ENCODE measurements at places on chromosomes 1 and 21.

- DNase-seq, result no peak
These were observed 7.8 kb upstream of the PHLDA3 start for GRCh38 chr1:201476670-201477344.

GRCh38 chr1:6163191-6163972 is 16.7 kb downstream of the CHD5 start:
- DNase-seq, result no peak

- no peak for DNase-seq
These were observed 6.0 kb upstream of the CAPN2 start for GRCh38 chr1:223706077-223706973.

DNA sequence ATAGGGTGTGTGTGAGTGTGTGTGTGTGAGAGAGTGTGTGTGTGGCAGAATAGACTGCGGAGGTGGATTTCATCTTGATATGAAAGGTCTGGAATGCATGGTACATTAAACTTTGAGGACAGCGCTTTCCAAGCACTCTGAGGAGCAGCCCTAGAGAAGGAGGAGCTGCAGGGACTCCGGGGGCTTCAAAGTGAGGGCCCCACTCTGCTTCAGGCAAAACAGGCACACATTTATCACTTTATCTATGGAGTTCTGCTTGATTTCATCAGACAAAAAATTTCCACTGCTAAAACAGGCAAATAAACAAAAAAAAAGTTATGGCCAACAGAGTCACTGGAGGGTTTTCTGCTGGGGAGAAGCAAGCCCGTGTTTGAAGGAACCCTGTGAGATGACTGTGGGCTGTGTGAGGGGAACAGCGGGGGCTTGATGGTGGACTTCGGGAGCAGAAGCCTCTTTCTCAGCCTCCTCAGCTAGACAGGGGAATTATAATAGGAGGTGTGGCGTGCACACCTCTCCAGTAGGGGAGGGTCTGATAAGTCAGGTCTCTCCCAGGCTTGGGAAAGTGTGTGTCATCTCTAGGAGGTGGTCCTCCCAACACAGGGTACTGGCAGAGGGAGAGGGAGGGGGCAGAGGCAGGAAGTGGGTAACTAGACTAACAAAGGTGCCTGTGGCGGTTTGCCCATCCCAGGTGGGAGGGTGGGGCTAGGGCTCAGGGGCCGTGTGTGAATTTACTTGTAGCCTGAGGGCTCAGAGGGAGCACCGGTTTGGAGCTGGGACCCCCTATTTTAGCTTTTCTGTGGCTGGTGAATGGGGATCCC is 18.3 kb upstream of the HDAC1 start:
- peak; percentile 74 for DNase-seq

DNA sequence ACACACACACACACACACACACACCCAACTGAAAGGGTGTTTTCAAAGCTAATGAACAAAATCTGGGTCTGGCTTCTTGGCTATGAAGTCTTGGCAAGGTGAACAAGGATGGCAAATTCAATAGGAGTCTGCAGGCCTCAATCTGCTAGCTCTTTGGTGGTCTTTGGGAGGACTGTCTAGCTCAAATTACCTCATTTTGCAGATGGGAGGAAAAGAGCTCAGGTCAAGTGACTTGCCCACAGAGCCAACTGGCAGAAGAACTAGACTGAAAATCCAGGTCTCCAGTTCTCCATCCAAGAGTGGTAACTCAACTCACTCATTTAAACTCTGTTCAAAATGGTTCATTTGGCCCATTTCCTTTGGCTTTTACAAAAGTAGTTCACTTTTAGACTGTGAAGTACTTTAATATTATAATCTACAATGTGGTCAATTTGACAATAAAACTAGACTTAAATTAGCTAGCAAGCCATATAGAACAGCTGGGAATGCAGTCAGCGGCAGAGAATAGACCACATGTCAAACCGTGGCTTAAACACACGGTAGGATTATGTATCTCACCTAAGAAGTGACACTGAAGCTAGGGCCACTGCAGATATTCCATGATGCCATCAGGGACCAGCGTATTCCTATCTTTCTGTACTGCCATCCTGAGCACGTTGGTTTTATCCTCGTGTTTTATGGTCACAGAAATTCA is 112.9 kb downstream of the APP start:
- DNase-seq, result no peak

DNA sequence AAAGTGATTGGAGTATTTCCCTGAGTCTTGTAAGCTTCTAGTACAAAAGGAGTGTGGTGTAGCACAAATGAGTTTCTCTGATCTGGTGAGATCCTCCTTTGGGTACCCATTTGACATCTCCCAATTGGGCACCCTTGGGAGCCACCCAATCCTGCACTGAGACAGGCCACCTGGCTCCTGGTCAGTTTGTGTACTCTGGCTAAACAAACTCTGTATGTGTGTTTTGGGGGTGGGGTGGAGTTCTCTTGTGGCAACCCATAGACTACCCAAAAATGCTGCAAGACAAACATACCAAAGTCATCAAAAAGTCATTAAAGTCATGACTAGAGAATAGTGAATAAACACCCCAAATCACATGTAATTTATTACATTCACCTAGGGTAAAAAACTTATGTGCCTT is 8.4 kb upstream of the HIVEP3 start:
- no peak for DNase-seq

DNA sequence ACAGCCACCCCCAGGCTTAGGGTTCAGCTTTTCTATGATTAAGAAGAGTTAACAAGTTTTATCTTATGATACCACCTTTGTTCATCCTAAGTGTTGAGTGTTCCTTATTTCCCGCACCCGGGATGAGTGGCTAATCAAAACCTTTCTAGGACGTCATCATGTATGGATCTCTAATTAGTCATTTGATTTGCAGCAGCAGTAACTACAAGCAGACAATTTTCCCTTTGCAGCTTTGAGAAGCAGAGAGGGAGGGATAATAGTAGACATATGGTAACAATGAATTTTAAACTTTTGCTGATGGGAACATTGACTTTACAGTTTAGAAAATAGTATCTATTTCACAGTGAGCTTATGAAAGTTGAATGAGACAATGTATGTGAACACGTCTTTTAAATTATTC is 30.8 kb upstream of the SLC35F3 start:
- no peak for DNase-seq

- no peak for DNase-seq
These were observed 216.2 kb downstream of the PLPP3 start for GRCh38 chr1:56363007-56363770.

GRCh38 chr1:56099766-56100265 is 479.5 kb downstream of the PLPP3 start:
- no peak for DNase-seq

DNA sequence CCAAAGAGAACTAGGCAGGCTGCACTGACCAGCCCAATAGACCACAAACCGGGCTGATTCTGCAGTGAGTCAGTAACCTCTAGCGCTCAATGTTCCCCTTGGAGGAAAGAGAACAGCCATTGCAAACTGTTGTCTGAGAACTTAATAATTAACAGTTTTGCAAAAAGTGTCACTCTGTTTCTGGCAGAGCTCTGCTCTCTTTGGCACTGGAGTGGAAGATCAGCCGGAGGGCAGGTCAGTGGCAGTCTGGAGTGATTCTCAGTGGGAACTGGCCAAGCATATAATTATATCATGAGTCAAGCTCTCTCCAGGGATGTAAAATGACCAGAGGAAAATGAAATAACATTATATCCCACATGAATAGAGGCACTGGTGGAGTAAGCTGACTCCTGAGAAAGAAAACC is 238.3 kb downstream of the HLX start:
- no peak for DNase-seq

DNA sequence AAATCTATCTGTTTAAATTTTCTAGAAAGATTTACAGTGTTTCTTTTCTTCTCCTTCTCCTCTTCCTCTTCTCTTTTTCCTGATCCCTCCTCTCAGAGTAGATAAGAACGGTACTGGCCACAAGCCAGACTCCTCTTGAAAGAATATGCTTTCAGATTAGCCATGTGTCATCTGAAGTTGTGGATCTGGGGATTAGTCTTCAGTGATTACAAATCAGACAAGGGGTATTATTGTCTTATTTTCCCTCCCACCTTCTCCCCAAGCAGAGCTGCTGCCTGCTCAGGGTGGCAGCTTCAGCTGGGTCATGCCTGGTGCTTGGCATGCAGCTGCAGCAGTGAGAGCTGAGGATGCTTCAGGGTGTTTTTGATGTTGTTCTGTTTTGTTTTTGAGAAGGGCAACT is 42.7 kb downstream of the SGIP1 start:
- DNase-seq, result no peak

DNA sequence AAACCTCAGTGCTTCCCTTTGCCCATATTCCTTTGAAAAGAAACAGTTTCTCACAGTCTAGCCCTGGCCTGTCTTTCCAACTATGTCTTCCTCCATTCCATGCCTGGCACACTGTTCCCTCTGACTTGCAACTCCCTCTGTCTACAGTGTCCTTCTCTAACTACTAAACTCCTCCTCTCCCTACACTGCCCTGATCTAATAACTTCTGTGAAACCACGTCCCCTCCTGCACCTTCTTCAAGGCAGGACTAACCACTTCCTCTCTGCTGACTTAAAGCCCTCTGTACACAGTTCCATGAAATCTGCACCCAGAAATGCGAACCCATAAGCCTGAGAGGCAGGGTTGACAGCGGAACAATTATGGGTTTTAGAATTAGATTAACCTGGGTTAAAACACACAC is 62.2 kb upstream of the ATP1B1 start:
- no peak for DNase-seq

- no peak for DNase-seq
These were observed 213.0 kb downstream of the KCTD3 start for GRCh38 chr1:215780139-215780538.

GRCh38 chr1:12477936-12478611 is 139.9 kb downstream of the DHRS3 start:
- no peak for DNase-seq

DNA sequence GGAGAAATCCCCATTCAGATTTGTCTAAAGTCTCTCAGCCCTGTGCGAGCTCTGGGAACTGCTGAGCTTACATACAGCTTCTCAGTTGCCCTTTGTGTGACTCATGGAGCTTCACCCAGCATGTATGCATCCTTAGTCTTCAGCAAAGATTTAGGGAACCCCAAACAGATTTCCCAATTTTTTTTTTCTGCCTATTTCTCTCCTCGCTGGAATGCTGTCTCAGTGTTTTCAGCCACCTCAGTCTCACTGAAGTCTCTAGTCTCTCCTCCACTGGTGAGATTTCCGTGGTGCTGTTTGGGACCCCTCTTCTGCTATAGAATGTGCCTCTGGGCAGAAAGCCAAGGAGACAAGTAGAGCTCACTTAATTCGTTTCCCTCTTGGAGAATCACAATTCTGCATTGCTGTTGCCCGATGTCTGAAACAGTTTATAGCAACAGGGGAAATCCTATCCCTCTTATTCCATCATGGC is 28.1 kb upstream of the TXLNA start:
- DNase-seq, result no peak

DNA sequence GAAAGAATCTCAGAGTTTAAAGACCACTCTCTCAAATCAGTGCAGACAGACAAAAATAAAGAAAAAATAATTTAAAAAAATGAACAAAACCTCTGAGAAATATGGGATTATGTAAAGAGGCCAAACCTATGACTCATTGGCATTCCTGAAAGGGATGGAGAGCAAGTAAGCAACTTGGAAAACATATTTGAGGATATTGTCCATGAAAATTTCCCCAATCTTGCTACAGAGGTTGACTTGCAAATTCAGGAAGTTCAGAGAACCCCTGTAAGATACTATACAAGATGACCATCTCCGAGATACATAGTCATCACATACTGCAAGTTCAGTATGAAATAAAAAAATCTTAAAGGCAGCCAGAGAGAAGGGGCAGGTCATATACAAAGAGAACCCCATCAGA is 43.7 kb upstream of the IVNS1ABP start:
- DNase-seq, result no peak

DNA sequence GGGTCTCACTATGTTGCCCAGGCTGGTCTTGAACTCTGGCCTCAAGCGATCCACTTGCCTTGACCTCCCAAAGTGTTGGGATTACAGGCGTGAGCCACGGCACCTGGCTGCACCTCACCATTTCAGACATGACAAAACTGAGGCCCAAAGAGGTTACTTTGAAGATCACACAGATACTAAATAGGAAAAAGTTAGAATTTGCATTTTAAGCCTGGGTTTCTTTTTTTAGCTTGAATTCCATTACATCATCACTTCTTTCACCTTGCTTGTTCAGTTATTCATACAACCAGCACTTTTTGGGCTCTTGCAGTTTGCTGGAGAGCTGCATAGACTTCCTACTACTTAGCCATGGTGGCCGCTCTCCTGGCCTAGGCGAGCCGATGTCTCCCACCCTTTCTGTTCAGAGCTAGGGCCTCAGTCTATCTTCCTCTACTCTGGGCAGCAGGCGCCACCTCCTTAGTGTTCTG is 16.3 kb upstream of the CD2 start:
- no peak for DNase-seq

- no peak for DNase-seq
These were observed 207.1 kb upstream of the ZC3H12A start for GRCh38 chr1:37267111-37267835.

DNA sequence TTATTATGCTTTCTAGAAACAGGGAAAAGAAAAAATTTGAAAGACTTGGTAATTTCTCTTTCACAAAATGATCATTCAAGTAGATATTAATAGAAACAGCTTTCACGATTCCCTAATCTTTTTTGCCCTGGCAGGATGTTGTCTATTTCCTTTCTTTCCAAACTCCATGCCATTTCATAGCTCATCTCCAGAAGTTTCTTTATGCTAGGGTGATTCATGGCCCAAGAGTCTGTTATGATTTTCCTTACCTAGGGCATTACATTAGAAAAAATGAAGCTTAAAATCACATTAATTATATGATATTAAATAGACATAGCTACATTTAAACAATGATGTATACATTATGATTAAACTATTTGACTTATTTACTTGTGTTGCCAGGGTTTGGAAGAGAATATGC is 762.1 kb downstream of the LTN1 start:
- DNase-seq, result no peak

DNA sequence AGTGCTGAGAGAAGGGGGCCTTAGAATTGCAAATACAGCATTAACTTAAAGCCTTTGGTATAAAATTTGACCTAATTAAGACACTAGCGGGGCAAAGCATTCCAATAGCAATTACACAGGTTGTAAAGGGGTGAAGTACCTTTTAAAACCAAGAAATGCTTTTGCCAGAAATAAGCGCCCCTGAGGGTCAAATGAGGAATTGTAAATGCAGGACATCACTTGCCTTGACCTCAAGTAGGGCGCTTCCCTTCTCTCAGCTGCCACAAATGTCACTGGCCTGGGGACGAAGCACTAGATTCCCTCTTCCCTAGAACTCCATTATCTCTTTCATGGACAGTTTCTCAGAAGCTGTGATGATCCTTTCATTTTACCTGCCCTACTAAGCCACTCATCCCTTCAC is 48.3 kb downstream of the SEC16B start:
- DNase-seq, result no peak

GRCh38 chr1:67619080-67619479 is 65.9 kb upstream of the GADD45A start:
- DNase-seq, result no peak

DNA sequence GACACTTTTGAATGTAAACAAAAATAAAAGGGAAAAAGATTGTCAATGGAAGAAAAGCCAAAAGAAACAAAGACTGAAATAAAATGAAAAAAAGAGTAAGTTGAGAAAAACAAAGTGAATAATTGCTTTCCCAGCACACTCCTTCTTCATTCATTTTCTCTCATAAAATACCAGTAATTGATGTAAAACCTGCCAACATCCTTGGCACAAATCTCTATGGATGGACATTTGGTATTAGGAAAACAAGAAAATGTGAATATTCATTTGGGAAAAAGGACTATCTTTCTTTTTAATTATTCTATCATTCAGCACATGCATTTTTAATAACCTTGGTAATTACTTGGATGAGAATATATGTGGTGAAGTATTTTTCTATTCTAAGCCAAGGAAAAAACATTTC is 204.4 kb upstream of the TNR start:
- no peak for DNase-seq

- DNase-seq, result no peak
These were observed 14.2 kb downstream of the ETV3L start for GRCh38 chr1:157085421-157085820.

- DNase-seq, result peak; percentile 57
These were observed 60.7 kb upstream of the ATP5PO start for GRCh38 chr21:33976082-33977016.
